ENCODE measurements at places on chromosomes 4 and X.

DNA sequence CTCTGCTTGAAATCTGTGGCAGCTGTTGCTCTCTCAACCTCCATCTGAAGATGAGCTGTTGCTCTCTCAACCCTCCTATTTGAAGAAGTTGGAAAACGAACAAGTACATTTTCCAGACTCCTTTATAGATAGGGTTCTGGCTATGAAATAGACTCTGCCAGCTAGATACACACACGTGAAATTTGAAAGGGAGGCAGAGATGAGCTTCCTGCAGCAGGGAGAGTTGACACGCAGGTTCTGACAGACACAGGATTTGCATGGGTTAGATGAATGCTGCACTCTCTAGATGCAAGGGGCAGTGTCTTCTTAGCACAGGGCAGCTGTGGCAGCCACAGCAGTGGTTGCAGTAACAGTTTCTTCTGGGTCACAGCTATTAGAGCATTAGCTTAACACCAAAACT is 8.0 kb upstream of the PYURF start:
- DNase-seq = no peak

DNA sequence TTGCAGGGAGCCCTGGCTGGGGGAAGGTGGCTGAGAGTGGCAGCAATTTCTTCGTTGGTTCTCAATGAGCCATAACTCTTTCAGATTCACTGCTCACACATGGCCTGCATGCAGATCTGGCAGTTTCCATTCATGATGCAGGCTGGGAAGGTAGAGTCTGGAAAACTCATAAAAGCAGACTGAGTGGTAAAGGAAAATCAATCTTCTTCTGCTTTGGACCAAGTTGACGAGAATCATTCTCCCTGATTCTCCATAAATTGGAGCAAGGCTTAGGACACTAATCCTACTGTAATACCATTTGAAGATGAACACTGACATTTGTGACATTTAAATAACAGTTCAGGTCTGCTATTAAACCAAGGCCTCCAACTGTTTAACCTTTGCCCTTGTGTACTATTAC is 35.3 kb upstream of the HAND2 start:
- no peak for DNase-seq

DNA sequence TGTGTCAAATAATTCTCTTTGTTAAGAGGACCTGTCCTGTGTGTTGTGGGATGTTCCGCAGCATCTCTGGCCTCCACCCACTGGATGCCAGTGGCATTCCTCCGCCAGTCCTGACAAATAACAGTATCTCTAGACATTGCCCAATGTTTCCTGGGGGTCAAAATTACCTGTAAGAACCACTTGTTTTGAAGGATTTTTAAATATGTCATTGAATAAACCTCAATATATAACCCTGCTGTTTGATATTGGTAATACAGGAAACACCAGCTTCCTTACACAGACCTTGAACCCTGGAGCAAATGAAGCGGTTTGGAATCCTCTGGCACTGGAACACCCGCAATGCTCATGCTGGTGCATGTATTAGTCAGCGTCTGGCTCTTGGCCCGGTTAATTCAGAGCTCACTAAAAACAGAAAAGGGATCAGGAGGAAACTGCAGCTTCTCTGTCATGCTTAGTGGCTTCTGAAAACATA is 101.3 kb downstream of the TBL1X start:
- DNase-seq = no peak

- no peak for DNase-seq
Measured at GRCh38 chr4:2051086-2051485, 8.0 kb upstream of the NAT8L start.

GRCh38 chrX:4830880-4831557 is 1117.6 kb upstream of the PRKX start:
- no peak for DNase-seq

DNA sequence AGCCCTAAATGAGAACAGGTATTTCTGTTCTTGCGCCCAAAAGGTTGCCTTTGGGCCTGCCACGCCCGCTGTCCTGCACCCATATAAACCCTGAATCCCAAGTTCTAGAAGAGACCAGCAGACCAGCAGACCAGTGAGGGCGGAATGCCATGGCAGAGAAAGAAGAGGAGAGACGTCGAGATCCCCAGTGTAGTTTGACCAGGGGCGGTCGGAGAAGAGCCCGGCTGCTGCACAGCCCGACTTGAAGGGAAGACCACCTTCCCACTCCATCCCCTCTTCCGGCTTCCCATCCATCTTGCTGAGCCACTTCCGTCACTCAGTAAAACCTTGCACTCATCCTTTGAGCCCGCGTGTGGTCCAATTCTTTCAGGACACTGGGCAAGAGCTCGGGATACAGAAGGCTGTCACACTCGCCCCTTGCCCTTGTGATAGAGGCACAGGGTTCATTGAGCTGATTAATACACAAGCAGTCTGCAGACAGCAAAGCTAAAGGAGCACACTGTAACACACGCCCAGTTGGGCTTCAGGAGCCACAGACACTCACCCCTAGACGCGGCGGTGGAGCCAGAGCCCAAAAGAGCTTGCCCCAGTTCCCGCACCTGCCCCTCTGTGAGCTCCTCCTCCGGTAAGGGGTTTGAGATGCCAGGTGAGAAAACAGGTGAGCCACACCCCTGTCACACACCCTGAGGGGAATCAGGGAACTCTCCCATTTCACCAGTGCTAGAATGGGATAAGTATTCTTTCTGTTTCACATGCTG is 230.8 kb downstream of the PCDH10 start:
- no peak for DNase-seq

- DNase-seq = no peak
Measured at GRCh38 chrX:104189837-104190236, 23.6 kb downstream of the FAM199X start.

Data from stimulated activated CD8-positive, alpha-beta memory T cell treated with anti-CD3 and anti-CD28 coated beads, Interleukin-7, amount 100 ng/mL, for 4 hours (primary cell).